ENCODE measurements at places on chromosomes 5 and 9.

- DNase-seq: no peak
Measured at GRCh38 chr5:92019376-92019990, 636.4 kb upstream of the ARRDC3 start.

DNA sequence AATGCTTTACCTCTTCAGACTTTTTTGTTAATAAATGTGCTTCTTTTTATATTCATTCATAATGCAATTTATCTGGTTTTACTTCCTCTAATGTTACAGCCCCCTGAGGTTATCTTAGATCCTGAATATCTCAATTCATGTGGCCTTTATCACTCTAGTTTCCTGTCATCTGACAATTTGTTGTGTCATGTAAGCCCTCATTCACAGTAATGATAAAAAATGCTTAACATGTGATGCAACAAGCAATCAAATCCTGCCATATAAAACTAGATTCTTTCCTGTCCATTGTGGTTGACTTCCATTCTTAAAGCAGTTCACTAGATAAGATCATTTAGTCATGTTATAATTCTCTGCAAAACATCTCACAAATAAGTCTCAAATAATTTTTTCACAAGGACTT is 991.2 kb upstream of the ACO1 start:
- no peak for DNase-seq

DNA sequence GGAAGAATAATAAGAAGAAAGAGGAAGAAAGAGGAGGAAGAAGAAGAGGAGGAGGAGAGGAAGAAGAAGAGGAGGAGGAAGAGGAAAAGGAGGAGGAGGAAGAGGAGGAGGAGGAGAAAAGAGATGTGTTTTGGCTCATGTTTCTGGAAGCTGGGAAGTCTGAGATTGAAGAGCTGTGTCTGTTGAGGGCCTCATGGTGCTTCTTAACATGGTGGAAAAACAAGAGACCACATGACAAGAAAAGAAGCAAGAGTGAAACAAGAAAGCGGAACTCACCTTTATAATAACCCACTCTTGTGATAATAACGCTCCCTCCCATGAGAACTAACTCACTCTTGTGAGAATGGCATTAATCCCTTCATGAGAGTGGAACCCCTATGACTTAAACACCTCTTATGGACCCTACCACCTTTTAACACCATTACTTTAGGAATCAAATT is 36.1 kb upstream of the RANBP6 start:
- no peak for DNase-seq

DNA sequence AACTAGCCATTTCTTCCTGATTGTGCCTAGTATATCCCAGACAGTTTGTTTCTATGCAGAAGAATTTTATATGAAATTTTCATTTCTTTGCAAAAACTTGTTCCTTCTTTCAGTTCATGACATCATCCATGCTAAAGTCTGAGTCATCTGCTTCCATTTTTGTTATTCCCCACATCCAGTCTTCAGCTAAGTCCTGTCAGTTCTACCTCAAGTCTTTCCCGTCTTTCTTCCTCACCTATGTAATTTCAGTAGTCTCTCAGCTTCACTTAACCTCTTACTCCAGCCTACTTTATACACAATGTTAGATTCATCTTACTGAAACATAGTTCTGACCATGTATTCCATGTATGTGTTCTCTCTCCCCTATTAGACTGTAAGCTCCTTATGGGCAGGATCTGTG is 39.1 kb downstream of the G3BP1 start:
- DNase-seq: no peak

DNA sequence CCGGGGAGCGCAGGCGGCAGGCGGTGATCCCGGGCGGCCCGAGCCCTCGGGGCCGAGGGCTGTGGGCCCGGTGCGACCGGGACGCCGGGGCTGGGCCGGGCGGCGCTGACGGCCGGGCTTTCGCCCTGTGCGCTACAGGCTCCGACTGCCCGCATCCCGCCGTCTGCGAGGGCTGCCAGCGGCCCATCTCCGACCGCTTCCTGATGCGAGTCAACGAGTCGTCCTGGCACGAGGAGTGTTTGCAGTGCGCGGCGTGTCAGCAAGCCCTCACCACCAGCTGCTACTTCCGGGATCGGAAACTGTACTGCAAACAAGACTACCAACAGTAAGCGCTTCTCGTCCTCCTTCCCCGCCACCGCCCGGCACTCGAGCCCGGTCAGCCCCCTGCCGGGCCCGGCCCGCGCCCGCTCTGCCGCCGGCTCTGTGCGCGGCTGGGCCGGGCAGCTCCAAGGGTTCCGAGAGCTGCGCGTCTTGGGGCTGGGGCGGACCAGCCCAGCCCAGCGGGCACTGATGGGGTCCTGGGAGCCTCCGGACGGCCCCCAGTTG is 1.6 kb downstream of the LMX1B start:
- no peak for DNase-seq

DNA sequence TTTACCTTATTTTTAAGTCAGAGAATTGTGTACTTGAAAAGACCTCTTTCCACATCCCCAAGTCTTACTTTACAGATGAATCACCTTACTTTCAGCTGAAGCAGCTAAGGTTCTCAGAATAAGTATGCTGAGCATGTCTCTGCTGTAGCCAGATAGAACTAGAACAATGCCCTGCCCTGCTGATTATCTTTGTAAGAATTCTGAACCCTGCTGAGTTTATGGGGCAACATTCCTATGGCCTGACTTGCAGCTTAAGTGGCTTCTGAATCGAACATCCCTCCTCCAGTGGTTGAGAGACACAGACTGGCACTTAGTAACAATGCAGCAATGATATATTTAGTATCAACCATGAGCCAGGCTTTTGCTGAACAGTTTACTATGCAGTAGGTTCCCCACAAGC is 592.0 kb upstream of the WWC1 start:
- DNase-seq: no peak

DNA sequence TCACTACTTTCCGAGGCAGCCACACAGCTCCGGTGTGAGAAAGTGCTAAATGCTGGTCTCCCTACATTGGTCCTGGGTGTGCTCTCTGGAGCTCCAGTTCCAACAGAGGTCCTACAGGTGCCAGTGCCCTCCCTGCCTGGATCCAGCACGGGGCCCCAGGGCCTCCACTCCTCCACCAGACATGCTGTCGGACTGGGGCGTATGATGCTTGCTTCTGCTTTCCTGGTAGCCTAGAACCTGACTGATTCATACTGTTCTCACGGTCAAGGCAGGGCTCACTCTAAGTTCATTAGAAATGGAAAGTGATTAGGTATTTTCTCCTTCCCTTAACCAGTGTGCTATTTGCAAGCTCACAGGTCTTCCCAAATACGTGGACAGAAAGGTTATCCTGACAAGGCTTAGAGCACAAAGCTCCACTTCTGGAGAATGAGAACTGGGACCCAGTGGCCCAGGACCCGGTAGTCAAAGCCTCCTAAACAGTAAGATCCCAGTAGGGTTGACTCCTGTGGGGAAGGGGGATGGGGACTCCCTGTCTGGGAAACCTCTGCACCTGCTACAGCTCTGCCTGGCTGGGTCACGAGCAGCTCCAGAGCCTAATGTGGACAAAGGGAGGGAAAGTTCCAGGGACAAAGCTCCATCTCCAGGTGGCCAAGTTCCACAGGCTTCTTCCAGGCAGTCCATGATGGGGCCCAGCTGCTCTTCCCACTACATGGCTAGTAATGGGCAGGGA is 98.1 kb downstream of the PAX5 start:
- DNase-seq: no peak

DNA sequence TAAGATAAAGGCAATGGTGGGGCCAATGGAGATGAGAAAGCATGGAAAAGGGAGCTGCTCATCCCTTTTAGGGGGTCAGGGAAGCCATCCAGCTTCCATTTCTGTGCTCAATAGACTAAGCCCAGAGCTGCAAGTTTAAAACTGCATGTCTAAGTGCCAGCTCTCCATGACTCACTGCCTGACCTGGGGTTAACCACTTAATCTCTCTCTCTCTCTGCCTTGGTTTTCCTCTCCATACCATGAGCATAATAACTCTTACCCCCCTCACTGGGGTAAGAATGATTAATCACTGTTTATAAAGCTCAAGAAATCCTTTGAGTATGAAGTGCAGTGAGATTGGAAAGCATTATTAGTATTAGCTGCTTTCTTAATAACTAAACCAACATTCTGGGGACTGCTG is 1382.4 kb upstream of the WWC1 start:
- DNase-seq: no peak

DNA sequence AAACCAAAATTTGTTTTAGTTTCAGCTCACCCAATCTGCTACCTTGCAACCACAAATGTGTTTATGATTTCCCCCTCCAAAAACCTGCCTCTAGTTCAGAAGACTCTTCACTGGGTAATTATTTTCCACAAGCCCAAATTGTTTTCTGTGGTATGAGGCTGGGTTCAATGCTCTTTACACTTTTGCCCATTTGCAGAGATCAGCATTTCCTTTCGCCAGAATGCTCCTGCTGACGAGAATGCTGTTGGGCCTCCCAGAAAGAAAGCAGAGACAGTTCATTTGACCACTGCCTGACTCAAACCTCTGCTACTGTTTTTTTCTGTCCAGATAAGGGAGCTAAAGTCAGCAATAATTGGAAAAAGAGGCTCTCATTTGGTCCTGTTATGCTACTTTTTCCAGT is 427.3 kb downstream of the PDE4D start:
- DNase-seq: no peak

- no peak for DNase-seq
Measured at GRCh38 chr9:137199411-137200121, 975 bp downstream of the TPRN start.

DNA sequence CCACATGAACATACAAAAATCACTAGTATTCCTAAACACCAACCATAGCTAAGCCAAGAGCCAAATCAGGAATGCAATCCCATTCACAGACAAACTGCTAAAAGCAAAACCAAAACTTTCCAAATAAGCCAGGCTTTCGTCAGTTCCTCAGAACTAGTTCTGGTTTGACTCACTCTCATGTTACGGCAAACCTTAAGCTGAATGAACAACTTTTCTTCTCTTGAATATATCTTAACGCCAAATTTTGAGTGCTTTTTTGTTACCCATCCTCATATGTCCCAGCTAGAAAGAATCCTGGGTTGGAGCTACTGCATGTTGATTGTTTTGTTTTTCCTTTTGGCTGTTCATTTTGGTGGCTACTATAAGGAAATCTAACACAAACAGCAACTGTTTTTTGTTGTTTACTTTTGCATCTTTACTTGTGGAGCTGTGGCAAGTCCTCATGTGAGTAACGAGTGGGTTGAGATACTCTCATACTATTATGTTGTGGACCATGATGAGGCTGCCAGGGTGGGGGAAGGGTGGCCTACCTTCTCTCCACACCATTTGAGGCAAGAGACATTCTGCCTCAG is at the start of gene PDCD1LG2:
PDCD1LG2 (plus strand) TSS at position 172 of the 572 bp plus-strand sequence. CDS start 12,016 bp downstream, outside the sequence.
- peak; percentile 73 for DNase-seq
